ENCODE measurements at places on chromosomes 16 and 17.

- no peak for DNase-seq
Observed at GRCh38 chr16:13298666-13299065, 397.3 kb downstream of the SHISA9 start.

DNA sequence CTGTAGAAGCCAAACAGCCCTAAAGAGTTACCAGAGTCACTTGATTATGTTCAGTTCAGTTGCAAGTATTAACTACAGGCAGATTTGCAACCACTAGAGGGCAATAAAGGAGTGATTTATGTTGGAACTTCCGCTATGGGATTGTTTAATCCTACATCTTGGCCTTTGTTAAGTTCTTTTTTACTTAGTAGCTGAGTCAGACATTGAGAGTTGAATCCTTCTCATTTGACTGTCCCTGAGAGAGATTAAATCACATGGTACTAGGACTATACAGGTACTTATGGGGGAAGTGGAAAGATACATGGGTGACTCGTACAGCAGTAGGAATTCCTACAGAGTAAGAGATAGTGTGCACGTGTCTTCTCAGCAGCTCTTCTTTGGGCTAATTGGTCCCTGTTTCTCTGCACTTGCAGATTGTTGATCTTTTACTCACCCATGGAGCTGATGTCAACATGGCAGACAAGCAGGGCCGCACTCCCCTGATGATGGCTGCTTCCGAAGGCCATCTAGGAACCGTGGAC lies 40.3 kb downstream of the CYB561 start:
- no peak for DNase-seq

DNA sequence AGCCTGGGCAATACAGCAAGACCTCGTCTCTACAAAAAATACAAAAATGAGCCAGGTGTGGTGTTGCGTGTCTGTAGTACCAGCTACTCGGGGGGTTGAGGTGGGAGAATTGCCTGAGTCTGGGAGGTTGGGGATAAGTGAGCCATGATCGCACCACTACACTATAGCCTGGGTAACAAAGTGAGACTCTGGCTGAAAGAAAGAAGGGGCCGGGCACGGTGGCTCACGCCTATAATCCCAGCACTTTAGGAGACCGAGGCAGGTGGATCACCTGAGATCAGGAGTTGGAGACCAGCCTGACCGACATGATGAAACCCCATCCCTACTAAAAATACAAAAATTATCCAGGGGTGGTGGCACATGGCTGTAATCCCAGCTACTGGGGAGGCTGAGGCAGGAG lies 10.5 kb upstream of the GRB2 start:
- DNase-seq: no peak

- DNase-seq: no peak
Observed at GRCh38 chr16:65622151-65622550, 500.3 kb upstream of the CDH11 start.

GRCh38 chr17:59330053-59330942 lies 1.2 kb upstream of the YPEL2 start:
- DNase-seq: peak; percentile 11

- peak; percentile 86 for DNase-seq
Observed at GRCh38 chr17:77382356-77382911, 241.7 kb downstream of the SEC14L1 start.

Data from activated CD8-positive, alpha-beta T cell treated with anti-CD3 and anti-CD28 coated beads for 36 hours (primary cell).